ENCODE measurements at places on chromosomes 5 and 9.

GRCh38 chr5:36613771-36614656, 7.6 kb downstream of the SLC1A3 start:
- DNase-seq = no peak

GRCh38 chr9:12785941-12786340, 11.1 kb downstream of the LURAP1L start:
- DNase-seq = no peak

DNA sequence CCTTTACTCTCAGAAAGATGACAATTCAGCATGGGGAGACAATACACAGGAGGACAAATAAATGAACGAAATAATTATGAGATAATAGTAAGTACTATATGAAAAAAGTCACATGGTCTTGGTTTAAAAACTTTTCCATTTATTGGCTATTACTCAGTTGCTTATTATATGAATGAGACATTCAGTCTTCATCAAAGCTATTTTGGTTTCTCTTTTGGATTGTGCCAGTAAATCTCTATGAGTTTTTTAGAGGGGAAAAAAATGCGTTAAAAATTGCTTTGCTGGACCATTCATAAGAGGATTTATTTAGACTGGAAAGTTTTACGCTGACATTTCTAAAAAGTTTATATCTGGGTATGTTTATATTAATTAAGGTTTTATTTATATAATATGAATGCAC, 137.7 kb downstream of the AOPEP start:
- DNase-seq = no peak

DNA sequence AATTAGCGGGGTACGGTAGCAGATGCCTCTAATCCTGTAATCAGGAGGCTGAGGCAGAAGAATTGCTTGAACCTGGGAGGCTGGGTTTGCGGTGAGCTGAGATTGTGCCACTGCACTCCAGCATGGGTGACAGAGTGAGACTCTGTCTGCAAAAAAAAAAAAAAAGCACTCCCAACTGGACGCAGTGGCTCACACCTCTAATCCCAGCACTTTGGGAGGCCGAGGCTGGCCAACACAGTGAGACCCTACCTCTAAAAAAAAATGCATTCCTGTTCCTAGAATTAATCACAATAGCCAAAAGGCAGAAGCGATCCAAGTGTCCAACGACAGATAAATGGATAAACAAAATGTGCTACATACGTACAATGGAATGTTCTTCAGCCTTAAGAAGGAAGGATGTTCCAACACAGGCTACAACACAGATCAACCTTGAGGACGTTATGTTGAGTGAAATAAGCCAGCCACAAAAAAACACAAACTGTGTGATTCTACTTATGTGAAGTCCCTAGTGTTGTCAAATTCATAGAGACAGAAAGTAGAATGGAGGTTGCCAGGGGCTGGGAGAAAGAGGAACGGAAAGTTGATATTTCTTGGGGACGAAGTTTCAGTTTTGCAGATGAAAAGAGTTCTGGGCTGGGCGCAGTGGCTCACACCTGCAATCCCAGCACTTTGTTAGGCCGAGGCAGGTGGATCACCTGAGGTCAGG, 13.8 kb downstream of the FAM78A start:
- DNase-seq = no peak

DNA sequence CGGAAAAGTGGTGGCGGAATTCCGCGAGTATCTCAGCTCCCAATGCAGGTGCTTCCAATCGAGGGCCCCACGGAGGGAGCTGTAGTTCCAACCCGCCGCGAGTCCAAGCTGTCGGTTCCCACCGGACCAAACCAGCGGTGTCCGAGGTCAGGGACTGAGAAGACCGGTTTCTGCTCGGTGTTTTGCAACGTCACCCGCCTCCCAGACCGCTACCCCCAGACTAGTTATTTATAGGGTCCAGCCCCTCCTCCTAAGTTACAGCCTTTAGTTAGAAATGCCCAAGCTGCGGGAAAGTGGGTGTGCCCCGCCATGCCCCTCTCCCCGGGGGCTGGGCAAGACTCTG, 677 bp upstream of the MYORG start:
- DNase-seq = no peak

DNA sequence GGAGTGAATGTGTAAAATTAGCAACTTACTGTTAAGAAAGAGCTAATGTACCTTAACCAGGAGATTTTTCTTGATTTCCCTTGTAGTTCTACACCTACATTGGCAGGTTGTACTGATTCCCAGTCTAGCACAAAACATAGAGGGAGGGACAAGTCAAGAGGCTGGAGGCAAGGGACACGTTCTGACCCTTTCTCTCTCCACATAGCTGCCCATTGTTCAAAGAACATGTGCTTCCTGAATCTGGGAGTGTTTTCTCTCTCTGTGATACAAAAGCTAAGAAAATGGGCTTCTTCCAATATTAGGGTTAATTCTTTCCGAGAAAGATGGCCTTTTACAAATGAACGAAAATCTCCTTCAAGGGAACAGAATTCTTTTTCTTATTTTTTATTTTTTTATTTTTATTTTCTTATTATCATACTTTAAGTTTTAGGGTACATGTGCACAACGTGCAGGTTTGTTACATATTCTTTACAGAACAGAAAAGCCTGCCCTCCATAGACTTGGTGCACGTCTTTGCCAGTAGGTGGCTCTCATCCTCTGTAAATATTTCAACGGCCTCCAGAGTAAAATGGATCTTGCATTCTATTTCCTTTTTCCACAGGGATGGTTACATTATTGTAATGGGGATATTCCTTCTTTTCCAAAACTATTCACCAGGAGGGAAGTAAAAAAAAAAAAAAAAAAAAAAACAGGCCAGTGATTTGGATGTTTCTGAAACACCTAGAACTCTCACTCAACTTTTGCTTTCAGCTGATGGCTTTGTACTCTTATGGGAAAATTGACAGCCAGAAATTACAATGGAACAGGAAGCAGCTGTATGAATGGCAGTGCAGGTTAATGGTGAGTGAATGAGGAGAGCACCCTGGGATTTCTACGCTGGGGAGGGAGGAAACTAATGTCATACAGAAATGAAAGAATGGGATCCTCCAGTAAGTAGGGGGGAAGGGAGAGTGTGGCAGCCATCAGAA, 13.1 kb upstream of the IFNA5 start:
- DNase-seq = no peak

GRCh38 chr9:136537896-136538598, 7.8 kb downstream of the NOTCH1 start:
- DNase-seq = no peak

GRCh38 chr5:135490245-135491037, 38.3 kb upstream of the TIFAB start:
- no peak for DNase-seq

DNA sequence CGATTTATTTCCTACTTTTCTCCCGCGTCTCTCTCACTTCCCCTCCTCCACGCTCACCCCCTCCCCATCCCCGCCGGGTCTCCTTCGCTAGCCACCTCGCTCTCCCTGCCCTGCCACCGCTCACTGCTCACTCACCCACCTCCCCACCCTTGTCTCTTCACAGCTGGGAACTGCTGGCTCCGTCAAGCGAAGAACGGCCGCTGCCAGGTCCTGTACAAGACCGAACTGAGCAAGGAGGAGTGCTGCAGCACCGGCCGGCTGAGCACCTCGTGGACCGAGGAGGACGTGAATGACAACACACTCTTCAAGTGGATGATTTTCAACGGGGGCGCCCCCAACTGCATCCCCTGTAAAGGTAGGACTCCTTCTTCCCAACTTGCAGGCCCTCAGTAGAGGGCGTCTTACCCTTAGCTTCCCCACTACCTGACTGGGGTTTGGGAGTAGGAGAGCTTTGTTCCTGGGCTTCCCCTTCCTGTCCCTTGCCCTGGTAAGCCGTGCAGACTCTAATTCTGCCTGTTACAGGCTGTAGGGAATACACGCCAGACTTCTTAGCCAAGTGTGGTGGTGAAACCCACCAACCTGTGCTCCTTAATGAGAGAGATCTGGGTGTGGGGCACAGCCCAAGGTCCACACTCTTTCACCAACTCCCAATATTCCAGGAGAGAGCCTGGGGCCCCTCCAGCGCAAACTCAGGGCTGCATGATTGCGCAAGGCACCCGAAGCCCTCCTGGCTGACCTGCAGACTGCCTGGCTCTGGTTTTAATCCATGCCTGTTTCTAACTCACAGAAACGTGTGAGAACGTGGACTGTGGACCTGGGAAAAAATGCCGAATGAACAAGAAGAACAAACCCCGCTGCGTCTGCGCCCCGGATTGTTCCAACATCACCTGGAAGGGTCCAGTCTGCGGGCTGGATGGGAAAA, 2.5 kb downstream of the FST start:
- DNase-seq = no peak

DNA sequence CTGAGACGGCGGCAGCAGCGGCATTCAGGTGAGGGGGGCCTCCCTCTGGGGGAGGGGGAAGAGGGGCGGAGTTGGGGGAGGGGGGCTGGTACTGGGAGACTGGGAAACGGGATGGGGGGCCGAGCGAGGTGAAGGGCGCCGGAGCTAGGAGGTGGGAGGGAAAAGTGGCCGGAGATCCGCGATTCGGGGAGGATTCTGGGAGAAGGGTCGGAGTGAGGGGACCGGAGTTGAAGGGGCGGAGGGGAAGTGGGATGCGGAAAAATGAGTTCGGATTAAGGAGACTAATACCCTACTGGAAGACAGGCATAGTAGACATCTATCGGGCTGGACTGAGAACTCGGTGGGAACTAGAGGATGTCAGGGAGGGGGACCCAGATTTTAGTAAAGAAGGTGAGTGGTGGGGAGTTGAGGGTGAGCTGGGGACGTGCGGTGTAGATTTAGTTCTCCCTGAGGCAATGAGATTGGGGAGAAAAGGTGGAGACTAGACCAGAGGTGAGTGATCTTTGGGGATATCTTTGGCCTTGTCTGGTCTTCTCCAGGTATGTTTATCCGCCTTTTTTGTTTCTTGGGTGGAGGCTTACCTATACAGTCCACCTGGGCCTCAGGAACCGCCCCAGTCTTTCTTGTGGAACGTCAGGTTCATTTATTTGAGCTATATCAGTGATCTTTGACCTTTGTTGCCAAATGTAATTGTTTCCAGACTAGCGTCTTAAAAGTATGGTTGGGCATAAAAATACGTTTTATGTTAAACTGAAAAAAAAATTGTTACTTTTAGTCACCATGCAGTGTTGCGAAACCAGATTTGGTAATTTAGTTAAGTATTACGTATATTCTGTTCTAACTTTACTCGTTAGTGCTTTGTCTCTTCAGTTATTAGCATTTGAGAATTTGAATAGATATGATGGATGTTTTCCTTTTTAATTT, 632 bp downstream of the UBAP1 start:
- DNase-seq = no peak

GRCh38 chr5:116371935-116372334, 202.7 kb downstream of the SEMA6A start:
- no peak for DNase-seq

- DNase-seq = no peak
Measured at GRCh38 chr5:160679567-160680309, 172.3 kb downstream of the ATP10B start.

DNA sequence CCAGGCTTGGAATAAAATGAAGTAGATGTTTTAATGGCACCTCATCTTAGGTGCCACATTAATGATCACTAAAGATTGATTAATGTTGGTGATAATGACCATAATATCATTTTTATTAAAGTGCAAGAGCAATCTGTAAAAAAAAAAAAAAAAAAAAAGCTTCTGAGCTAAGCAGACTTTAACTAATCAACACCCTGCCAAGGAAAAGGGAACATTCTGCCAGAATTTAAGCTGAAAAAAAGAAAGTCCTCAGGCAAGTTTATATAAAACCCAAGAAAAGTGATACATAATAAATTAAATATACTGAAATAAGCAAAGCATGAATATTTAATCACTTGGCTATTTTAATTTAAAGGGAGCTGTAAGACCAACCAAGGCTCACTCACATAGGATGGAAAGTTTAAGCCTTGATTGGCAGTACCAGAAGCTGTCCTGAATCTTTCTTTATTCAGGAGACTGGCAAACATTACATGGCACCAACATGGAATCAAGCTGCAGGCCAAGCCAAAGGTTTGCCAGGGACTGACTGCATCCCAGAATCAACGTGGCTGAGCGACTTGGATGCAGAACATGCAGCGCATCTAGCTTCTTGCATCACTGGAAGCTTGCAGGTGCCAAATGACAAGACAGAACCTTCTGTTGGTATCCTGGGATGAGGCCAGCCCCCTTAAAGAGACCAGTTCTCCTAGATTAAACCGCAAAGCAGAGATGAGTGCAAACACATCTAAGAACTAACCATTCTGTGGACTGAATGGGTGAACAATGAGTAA, 413.6 kb downstream of the ENC1 start:
- no peak for DNase-seq

DNA sequence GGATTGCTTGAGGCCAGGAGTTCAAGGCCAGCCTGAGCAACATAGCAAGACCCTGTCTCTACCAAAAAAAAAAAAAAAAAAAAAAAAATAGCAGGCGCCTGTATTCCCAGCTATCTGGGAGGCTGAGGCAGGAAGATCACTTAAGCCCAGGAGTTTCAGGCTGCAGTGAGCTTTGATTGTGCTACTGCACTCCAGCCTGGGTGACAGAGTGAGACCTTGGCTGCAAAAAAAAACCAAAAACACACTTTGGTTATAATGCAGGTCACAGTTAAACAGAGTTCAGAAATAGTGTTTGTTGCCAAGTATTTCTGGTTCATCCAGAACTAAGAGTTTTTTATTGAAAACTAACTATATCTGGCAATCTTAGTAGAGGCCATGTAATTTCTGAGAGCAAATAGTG, 24.1 kb upstream of the IL6ST start:
- DNase-seq = no peak

DNA sequence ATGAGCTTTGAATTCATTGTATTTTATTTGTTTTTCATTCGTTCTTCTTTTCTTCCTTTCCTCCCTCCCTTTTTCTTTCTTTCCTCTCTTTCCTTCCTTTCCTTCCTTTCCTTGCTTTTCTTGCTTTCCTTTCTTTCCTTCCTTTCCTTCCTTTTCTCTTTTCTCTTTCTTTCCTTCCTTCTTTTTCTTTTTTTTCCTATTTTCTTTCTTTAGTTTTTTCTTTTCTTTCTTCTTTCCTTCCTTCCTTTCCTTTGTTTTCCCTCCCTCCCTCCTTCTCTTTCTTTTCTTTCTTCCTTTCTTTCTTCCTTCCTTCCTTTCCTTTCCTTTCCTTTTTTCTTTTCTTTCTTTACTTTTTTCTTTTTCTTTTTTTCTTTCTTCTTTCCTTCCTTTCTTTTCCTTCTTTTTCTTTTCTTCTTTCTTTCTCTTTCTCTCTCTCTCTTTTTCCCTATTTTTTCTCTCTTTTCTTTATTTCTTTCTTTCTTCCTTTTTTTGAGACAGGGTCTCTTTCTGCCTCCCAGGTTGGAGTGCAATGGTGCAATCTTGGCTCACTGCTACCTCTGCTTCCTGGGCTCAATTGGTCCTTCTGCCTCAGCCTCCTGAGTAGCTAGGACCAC, 357.1 kb upstream of the PRR16 start:
- DNase-seq = no peak

GRCh38 chr5:96236051-96236450, 197.0 kb downstream of the PCSK1 start:
- no peak for DNase-seq

DNA sequence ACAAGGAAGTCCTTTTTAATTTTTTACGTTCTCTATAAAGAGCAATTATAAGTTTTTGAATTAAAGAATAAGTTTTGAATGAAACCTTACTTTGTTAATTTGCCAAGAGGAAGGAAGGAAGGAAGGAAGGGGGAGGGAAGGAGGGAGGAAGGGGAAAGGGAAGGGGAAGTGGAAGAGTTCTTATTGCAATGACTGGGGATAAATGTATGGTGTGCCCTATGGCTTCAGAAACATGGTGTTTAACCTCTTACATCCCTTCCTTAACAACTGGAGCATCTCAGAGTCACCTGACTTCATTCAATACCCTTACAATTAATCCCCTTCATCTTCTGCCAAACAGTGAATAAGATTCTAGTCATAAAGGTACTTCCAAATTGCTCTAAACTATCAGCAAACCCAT, 16.0 kb downstream of the CEMIP2 start:
- DNase-seq = no peak
